ENCODE measurements at places on chromosomes 2 and 18. TPM values are rescaled to one million over a fixed set of nuclear protein-coding genes. Genes with fewer than 3 reads are reported as not detected.

The OBSL1 gene
- 43.6 TPM for total RNA-seq

GRCh38 chr2:61262699-61263098 is 100.7 kb downstream of the C2orf74 start:
- no peak for DNase-seq

DNA sequence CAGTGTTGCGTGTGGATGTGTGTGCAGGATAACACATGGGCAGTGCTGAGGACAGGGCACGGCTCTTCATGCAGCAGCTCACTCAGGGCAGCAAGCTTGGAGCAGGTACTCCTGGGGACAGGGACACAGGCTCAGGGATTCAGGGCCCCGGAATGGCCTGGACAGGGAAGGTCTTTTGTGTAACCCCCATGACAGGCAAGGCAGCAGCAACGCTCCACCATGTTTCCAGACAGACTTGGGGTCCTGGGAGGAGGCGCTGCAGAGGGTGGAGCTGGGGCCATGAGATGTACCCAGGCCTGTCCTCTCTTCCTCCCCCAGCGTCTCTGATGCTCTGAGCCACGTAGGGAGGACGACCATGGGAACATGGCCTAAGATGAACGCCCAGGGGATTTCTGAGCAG is 58.3 kb downstream of the ADNP2 start:
- no peak for DNase-seq

DNA sequence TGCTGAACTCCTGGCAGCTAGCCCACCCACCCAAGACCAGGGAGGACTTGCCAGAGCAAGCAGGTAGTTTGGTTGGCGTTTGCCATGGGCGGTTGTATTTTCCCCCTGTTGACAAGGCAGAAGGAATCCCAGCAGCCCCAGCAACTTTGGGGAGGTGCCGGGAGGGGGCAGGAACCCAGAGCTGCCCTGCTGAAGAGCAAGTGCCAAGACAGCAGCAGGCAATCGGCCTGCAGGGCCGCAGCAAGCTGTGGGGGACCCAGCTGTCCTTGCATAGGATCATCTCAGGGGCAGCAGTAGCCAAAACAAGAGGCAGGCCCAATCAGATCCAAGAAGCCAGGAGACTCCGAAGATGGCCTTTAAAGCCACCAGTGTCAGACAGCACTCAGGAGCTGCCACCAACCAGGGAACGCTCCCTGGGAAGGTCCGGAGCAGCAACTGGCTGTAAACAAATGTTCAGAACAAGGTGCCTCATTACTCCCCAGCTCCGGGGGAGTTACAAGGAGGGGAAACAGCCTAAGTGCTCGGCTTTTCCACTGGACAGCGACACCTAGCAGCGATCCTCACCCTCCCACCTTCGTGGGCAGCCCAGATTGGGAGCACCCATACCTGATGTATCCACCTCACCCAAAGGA is 2.1 kb downstream of the ST8SIA5 start:
- DNase-seq, result no peak

GRCh38 chr2:21970971-21971370 is 847.2 kb downstream of the TDRD15 start:
- DNase-seq, result no peak

GRCh38 chr2:205776139-205776538 is 93.8 kb downstream of the NRP2 start:
- peak; percentile 79 for DNase-seq

GRCh38 chr2:60025496-60025895 is 528.0 kb downstream of the BCL11A start:
- DNase-seq, result no peak

GRCh38 chr2:705971-706511 is 28.8 kb upstream of the TMEM18 start:
- DNase-seq, result no peak

The DIPK1C gene
- not detected for total RNA-seq

The CXCR1 gene
- 0.30 TPM for total RNA-seq

DNA sequence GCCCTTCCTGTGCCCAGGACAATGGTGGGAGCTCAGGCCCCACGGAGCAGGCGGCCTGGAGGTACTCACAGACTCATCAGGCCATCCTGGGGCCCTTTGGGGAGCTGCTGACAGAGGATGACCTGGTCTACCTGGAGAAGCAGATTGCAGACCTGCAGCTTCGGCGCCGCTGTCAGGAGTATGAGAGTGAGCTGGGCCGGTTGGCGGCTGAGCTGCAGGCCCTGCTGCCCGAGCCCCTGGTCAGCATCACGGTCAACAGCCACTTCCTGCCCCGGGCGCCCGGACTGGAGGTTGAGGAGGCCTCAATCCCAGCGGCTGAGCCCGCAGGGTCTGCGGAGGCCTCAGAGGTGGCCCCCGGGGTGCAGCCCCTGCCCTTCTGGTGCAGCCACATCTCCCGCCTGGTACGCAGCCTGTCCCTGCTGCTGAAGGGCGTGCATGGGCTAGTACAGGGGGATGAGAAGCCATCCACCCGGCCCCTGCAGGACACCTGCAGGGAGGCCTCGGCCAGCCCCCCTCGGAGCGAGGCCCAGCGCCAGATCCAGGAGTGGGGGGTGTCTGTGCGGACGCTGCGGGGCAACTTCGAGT is 8.3 kb upstream of the KLHL30 start:
- no peak for DNase-seq

DNA sequence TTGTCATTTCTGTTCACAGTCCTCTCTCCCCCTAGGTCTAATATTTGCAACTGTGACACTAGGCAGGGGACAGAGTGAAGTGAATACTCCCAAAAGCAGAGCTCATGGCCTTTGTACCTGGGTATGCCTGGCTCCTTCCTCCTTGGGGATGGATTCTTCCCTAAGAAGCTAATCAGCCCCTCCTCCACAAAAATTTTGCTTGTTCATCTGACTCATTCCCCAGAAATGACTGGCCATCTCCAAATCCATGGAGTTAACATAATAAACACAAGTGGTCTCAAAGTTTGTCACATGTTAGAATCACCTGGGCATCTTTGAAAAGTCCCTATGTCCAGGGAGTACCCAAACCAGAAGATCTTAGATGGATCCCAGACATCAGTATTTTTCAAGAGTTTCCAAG is 65.3 kb downstream of the SUCLG1 start:
- DNase-seq, result no peak

The ALLC gene
- 0.20 TPM for total RNA-seq

- no peak for DNase-seq
Observed at GRCh38 chr18:58038063-58038462, 6.0 kb upstream of the NEDD4L start.

DNA sequence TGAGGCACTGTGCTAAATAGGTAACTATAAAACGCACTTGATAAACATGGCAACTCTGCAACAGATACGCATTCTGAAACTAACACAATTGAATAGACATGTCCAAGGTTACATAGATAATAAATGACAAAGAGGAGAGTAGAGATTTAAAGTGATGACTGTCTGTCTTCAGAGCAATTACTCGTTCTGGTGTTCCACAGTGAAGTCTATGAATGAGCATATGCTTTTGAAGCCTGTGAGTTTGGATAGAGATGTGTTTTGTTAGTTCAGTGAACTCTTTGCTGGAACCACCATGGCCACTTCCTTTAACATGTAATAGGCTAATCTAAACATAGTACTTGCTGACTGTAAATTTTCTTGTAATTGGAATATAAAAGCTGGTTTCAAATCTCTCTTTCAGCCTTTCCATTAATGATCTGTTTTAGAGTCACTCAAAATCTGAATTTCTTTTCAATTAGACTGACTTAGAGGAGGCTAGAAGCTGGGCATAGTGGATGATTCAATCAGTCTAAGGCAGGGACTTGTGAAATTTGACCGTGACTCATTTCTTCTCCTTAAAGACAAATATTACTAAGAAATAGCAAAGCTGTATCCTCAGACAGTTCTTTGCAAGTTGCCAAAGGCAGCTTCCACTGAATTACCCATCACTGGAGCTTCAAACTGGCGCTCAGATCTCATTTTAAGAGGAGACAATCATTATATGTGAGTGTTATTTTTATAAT is 1130.1 kb upstream of the CELF4 start:
- DNase-seq, result no peak

GRCh38 chr2:163735685-163736432 is at the start of gene FIGN:
TSS of gene FIGN (minus strand) at chr2:163736008. CDS start at chr2:163734927, 1,081 bp downstream.
- DNase-seq, result peak; percentile 90
